Right ventricle myocardium superior (tissue), 1 donor: ENCODE measurements at places on chromosomes 11 and 22. TPM values are rescaled to one million over a fixed set of nuclear protein-coding genes. Genes with fewer than 3 reads are reported as not detected.
A peak's percentile ranks its signal among the peaks of the same experiment; 100 is the strongest.

DNA sequence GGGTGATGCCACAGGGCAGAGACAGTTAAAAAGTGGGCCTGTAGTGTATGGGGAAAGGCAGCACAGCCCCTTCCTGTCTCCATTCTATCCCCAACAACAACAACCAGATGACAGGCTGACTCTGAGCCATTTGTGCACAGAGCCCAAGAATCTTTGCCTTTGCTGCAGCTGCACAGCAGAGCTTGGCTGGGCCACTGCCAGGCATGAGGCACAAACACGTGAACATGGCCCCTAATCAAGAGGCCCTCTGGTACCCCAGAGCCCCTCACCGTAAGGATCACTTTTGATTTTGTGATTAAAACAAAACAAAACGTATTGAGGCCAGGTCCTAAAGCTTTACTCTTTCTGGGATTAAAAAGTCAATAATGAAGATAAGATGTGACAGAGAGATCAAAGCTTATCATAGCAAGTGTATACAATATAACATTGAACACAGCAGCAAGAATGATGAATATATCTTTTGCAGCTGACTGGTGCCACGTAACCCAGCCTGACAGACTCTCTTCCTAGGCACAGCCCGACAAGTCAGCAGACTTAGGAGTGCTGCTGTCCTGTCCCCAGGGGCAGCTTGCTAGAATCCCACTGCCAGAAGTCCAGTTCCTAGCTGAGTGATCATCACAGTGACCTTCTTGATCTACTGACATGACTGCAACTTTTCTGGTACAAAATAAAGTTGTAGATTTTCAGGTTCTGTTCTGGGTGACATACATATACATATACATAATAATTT, 117.8 kb downstream of the SERGEF start:
- peak; percentile 47 for DNase-seq

SBF1 gene
- 46.6 TPM for total RNA-seq

DNA sequence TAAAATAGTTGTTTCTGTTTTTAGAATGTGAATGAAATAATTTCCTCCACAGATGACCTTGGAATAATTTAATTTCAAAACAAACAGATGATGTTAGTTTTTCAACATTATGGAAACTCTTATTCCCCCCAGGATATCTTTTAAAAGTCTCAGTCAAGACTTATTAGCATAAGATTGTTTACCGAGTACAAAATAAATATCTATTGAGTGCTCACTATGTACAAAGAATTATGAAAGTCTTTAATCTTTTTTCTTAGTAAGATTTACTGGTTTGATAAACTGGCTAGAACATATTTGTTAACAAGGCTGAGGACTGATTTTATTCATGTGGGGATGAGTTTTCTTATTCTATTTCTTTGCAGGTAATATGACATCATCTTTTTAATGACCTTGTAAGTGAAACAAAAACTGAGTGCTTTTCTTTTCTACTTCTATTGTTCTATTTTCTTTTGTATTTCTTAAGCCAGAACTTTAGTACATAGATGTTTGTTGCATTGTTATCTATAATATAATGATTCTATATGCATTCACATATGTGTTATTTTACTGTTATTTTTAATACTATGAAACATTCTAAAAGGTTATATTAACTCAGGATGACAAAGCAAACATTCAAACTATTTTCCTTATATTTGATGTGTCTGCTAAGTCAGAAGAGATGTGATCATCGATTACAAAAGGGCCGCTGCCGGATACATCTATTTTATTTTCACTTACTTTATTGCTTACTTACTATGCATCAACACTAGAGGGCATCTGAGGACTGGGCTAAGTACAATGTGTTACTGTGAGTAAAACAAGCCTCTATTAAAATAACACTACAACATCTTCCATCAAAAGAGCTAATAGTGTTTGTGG, 111.0 kb upstream of the ARHGAP42 start:
- DNase-seq: no peak

GUCY1A2 gene
- 10.6 TPM for total RNA-seq

GRAMD1B gene
- total RNA-seq: 19.0 TPM

DNA sequence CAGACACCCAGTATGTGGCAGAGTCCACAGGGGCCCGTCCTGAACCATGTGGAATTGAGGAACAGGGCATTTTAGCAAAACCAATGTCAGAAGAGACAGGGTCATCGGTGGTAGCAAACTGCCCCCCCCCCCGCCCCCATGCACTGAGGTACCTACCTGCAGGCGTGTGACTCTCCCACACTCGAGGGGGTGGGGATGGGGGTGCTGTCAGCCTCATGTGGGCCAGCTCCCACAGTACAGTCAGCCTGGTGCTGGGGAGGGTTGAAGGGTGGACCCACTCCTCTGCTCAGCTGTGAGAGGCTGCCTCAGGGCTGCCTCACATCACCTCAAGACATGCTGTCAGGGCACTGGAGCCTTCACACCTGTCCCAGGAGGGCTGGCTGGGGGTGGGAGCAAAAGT, 10.7 kb upstream of the SUSD2 start:
- DNase-seq: no peak

FGF4 gene
- not detected for total RNA-seq

ADSL gene
- total RNA-seq: 52.0 TPM

GRCh38 chr11:8025123-8025522, 38.0 kb downstream of the EIF3F start:
- DNase-seq: no peak

SAA1 gene
- total RNA-seq: 6.9 TPM

OR9Q1 gene
- not detected for total RNA-seq

- DNase-seq: no peak
Observed at GRCh38 chr11:29263971-29264682, 752.7 kb downstream of the KCNA4 start.

DNA sequence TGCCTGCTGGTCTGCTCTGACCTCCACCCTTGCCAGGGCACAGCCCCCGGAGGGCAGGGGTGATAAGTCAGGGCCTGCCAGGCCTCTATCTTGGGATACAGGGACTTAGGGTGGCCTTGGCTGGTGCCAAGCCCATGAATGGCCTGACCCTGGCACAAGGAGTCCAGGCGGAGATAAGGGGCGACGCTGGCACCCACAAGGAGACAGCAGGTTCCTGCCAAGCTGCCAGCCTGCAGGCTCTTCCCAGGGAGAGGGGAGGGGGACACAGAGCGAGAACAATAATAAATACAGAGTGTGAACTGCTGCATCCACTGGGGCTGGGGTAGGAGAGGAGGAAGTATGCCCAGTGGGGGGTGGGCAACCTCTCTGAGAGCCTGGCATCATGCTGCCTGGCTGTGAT, 978 bp downstream of the CSDC2 start:
- peak; percentile 72 for DNase-seq

SH3BP1 gene
- total RNA-seq: 1.9 TPM

MACROD1 gene
- total RNA-seq: 124 TPM

XKR3 gene
- total RNA-seq: not detected

DNA sequence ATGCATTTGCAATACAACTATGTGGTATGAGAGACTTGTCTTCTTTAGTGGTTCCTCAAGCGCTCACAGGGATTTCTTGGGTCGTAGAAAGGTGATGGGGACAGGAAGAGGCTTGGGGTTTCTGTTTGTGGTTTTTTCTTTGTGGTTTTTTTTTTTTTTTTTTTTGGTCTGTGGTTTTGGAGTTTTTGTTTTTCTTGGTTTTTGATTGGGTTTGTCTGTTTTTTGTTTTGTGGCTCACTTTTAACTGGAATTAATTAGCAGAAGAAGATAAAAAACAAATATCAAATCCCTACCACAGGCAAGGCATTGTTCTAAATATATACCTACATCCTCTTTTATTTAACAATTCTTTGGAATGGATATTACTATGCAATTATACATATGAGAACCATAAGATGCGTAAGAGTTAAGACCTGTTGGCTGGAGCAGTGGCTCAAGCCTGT, 5.5 kb downstream of the TTC28 start:
- DNase-seq: no peak

OR52I2 gene
- not detected for total RNA-seq

- DNase-seq: peak; percentile 92
Observed at GRCh38 chr22:38114484-38115398, 4.3 kb upstream of the BAIAP2L2 start.

PLAAT4 gene
- 28.3 TPM for total RNA-seq

GRCh38 chr11:77171885-77172665, 44.0 kb downstream of the MYO7A start:
- DNase-seq: peak; percentile 38

DNA sequence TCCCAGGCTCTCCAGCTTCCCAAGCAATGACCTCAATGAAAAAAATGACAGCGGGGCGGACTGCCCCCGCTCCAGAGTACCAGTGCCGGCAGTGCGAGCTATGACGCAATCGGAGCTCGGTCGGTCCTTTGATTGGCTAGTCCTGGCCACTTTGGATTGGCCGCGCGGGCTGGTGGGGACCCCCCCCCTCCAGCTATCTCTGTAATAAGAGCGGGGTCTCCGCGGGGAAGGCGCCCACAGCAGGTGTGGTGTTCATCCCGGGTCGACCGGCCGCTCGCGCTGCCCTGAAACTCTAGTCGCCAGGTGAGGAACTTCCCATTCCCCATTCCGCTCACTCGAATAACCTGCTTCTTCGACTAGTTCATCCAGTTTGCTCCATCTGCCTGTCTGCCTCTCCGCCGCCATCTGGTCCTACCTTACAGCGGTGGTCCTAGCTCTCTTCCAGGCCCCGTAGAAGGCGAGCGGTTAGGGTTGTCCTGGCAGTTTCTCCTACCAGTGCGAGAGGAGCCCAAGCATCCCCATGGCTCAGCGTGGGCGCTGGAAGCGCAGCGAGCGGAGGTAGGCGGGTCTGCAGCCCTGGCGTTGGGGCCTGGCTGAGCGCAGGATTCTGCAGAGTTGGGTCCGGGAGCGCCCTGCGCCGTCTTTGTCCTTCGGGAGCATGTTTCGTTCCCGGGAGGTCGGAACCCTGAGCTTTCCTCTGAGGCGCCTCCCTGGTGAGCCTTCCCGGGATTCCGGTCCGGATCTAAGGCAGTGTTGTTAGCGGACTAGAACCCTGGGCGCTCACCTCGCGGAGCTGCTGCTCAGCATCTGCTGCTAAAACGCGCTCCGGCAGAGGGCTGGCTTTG, at the start of gene CALCB:
Gene CALCB, plus strand, starts transcription at position 233 of the 845 bp plus-strand sequence. CDS start 1,126 bp downstream, outside the sequence.
- peak; percentile 42 for DNase-seq

GRCh38 chr11:17865765-17866428, 131.3 kb downstream of the KCNC1 start:
- DNase-seq: no peak

- DNase-seq: no peak
Observed at GRCh38 chr11:8382436-8383053, 118.9 kb upstream of the LMO1 start.

GRCh38 chr22:39989633-39990032, 5.1 kb upstream of the FAM83F start:
- DNase-seq: no peak

IGF2 gene
- 79.9 TPM for total RNA-seq

GRCh38 chr11:48002561-48002960, 22.2 kb downstream of the PTPRJ start:
- DNase-seq: no peak

DNA sequence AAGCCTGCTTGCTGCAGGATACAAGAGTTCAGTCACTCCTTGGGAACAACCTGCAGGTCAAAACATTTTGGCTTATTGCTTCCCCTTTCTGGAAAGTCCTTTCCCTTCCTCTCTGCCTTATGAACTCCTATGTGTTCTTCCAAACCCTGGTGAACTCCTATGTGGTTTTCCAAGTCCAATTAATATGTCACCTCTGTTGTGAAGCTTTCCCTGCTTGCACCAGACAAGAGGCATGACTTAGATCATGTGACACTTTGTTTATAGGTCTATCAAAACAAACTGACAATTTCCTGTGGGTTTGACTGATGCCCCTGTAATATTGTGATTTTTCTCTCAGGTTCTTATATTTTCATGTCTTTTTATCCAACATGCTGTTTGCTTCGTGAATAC, 64.2 kb downstream of the ENDOD1 start:
- no peak for DNase-seq

ZP1 gene
- total RNA-seq: not detected

SOX6 gene
- total RNA-seq: 15.8 TPM

- peak; percentile 61 for DNase-seq
Observed at GRCh38 chr11:111663820-111664219, 61.6 kb downstream of the SIK2 start.

DEUP1 gene
- total RNA-seq: not detected

- no peak for DNase-seq
Observed at GRCh38 chr22:25039754-25040153, 87.2 kb downstream of the KIAA1671 start.

DNA sequence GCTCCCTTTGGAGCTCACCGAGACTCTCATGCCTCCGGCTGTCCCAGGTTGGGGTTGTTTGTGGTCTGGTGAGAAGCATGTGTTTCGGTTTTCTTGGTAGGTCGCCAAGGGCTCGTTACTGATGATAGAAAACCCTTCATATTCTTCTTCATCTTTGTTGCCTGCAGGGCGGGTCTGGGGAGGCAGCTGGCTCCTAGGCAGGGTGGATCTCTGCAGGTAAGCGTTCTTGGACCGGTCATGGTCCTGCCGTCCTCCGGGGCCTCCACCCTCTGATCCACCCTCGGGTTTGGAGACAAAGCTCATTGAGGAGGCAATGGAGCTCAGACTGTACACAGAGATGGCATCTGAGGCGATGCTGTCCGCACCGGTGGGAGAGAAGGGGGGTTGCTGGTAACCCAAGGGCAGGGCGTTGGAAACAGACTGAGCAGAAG, 64.3 kb upstream of the PITPNB start:
- DNase-seq: no peak

DNA sequence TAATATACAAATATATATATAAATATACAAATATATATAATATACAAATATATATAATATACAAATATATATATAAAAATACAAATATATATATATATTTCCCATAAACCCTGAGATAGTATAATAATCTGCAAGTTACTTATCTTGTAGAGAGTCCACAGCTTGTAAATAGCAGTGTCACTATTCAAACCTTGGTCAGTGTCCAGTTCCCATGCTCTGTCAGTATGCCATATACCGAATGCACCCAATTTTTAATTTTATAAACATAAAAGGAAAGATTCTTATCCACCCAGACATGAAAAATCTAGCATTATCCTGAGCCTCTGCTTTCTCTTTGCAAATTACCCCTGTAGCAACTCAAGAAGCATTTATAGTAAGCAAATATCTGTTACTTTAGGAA, 21.6 kb upstream of the CTSC start:
- no peak for DNase-seq

B3GAT3 gene
- total RNA-seq: 11.6 TPM

CRYAB gene
- total RNA-seq: 6,403 TPM

- DNase-seq: no peak
Observed at GRCh38 chr22:46650078-46650810, 30.1 kb downstream of the GRAMD4 start.

ISX gene
- total RNA-seq: not detected

SCGB1D2 gene
- 3.7 TPM for total RNA-seq

GRCh38 chr11:127943763-127944162, 643.6 kb downstream of the ETS1 start:
- no peak for DNase-seq

- no peak for DNase-seq
Observed at GRCh38 chr11:27696961-27697360, 3.3 kb downstream of the BDNF start.

- no peak for DNase-seq
Observed at GRCh38 chr11:95155385-95155784, 65.7 kb downstream of the ENDOD1 start.

FGF19 gene
- total RNA-seq: not detected
